ENCODE measurements at places on chromosomes 3 and 15.

DNA sequence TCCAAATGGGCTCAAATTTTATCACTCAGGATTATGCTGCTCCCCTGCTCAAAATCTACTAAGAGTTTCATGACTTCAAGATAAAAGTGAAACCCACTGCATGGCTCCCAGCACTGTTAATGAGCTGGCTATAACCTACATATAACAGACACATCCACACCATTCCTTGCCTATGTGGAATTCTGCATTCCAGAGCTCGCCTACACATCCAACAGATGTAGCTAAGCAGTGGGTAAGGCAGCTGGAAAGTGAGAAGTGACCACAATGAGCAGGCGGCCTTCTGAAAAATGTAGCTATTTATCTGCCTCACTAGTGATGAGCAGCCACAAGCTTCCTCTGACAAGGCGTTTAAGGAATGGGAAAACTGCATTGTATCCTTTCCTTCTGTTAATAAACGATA is 92.0 kb upstream of the TRIM42 start:
- no peak for DNase-seq

GRCh38 chr3:135982922-135983581 is 17.5 kb downstream of the PPP2R3A start:
- no peak for DNase-seq

GRCh38 chr3:14152233-14152962 is 26.0 kb downstream of the XPC start:
- DNase-seq: no peak

DNA sequence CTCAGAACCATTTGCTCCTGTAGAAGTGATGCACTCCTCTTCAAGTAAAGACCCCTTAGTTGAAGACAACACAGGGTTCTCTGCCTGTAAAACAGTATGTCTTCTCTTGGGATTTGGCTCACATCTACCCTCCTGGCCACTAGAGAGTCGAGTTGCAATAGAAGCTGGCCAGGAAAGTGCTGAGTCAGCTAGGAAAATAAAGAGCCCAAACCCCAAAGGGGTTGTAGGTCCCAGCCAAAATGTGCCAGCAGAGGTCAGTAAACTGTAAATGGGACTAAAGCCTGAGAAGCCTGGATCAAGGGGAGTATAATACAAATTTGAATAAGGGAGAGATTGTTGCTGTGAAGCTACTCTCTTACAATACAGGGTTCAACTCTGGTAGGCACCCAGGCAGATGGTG is 37.2 kb upstream of the THBS1 start:
- DNase-seq: no peak

- no peak for DNase-seq
Observed at GRCh38 chr3:37526511-37526910, 335.2 kb upstream of the CTDSPL start.

Measured in KG1 (cell line).